ENCODE measurements at places on chromosomes 2 and 18.

GRCh38 chr2:238290715-238291549 is 2.5 kb upstream of the PER2 start:
- H3K36me3 ChIP-seq: no peaks in the 10 kb centered on the region
- no peak for DNase-seq
- no peak overlapping the region for H3K27ac ChIP-seq
- H3K27me3 ChIP-seq: no peaks in the 10 kb centered on the region
- H3K4me3 ChIP-seq: no peak overlapping the region

DNA sequence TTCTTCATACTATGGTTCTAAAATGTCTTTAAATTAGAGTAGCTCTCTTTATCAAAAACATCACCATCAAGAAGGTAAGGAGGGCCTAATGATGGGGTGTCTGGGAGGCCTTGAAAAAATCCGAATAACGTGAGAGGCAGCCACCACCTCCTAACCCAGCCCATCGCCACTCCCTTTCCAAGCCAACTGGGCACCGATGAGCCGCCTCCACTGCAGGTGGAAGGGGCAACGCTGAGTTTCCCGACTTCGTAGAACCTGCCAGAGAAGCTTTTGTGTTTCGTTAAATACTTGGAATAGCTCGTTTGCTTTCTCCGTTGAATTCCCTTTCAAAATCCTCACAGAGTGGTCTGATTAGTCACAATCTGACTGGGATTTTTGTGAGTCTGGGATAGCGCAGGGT is 22.0 kb upstream of the RPL31 start:
- H3K27me3 ChIP-seq: no peaks in the 10 kb centered on the region
- H3K27ac ChIP-seq: no peak overlapping the region
- no peaks in the 10 kb centered on the region for H3K4me1 ChIP-seq
- DNase-seq: no peak
- H3K4me3 ChIP-seq: no peak overlapping the region
- H3K36me3 ChIP-seq: no peaks in the 10 kb centered on the region

DNA sequence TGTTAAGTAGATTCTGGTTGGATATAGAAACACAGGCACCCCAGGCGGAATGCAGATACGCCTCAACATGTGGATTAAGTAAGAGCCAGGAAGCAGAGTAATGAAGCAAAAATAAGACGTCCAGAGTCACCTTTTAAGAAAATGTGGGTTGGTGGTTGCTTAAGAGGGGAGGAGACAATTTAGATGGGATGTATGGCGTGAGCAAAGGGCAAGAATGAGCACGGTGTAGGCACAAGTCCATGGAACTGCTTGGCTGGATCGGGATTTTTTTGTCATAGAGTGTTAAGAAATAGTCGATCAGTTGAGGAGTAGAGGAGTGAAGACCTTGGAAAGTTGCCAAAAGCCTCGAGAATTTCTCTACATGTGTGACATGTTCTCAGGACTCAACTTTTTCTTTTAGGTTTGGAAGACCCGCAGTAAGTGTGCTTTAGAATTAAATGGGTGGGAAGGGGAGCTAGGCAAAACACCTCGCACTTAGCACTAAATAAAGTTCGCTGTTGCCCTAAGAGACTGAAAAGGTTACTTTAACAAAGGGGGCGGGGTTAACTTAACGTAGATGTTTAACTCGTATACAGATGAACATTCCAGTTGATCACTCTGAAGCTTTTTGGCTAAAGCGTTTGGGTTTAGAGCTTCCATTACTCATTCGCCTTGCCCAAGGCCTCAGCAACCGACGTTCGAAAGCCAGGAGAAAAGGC is 716 bp upstream of the SLC39A10 start:
- peak overlapping the region; percentile 94 for H3K4me3 ChIP-seq
- no peaks in the 10 kb centered on the region for H3K27me3 ChIP-seq
- no peaks in the 10 kb centered on the region for H3K36me3 ChIP-seq
- DNase-seq: no peak
- peak overlapping the region; percentile 46 for H3K27ac ChIP-seq

- H3K27me3 ChIP-seq: no peaks in the 10 kb centered on the region
- DNase-seq: no peak
- no peak overlapping the region for H3K27ac ChIP-seq
Observed at GRCh38 chr2:7479603-7480002, 562.4 kb downstream of the RNF144A start.

DNA sequence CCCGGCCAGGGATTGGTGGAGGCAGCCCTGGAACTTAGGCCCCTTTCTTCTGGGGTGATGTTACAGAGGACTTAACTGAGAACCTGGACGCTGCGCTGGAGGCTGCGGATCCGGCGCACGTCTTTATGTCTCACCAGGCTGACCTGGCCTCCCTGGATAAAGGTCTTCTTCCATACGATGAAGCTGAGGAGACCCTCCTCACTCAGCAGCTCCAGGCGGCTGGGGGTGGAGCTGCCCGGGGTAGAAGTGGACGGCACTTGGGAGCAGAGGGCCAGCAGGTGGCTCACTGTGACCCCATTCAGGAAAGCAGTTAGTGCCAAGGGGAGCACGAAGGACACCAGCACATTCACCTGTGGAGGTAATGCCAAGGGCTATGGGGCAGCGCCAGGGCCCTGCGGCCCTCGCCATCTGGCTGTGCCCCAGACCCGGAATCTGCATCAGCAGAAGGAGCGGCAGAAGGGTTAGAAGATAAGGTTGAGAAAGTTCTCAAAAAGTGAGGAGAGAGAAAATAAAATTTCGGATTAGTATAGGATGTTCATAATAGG is 8.0 kb downstream of the NTSR2 start:
- H3K4me1 ChIP-seq: no peaks in the 10 kb centered on the region
- H3K4me3 ChIP-seq: no peak overlapping the region
- H3K27me3 ChIP-seq: no peaks in the 10 kb centered on the region
- H3K27ac ChIP-seq: no peak overlapping the region
- no peak for DNase-seq

GRCh38 chr2:15941481-15941850 is 1.1 kb downstream of the MYCN start:
- DNase-seq: peak; percentile 85
- H3K36me3 ChIP-seq: peaks cover 42% of the 10 kb centered on the region
- no peak overlapping the region for H3K27ac ChIP-seq
- no peaks in the 10 kb centered on the region for H3K27me3 ChIP-seq
- peaks cover 10% of the 10 kb centered on the region for H3K4me1 ChIP-seq

GRCh38 chr18:49521216-49521835 is 34.3 kb upstream of the C18orf32 start:
- peaks cover 7% of the 10 kb centered on the region for H3K4me1 ChIP-seq
- no peaks in the 10 kb centered on the region for H3K36me3 ChIP-seq

DNA sequence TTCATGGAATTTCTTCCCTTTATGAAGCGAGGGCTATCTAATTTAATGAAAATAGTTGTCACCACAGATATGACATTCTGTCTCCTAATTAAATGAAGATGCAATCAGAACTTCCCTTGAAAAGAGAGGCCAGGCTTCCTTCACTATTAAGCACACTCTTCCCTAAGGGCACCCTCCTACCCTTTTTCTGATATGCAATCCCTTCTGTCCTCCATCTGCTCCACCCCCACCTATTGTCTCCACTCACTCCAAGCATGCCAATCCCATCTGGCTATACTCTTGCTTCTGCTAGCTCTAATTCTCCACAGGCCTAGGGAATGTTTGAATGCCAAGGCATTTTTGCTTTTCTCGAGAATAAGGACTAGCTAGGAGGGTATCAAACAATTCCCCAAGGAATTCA is 818.4 kb upstream of the FSHR start:
- H3K4me3 ChIP-seq: peak overlapping the region; percentile 65
- peak; percentile 78 for DNase-seq
- H3K4me1 ChIP-seq: no peaks in the 10 kb centered on the region
- no peaks in the 10 kb centered on the region for H3K36me3 ChIP-seq

GRCh38 chr2:183117226-183117625 is 7.0 kb upstream of the NUP35 start:
- no peaks in the 10 kb centered on the region for H3K4me1 ChIP-seq
- no peak for DNase-seq
- H3K27me3 ChIP-seq: no peaks in the 10 kb centered on the region
- H3K36me3 ChIP-seq: no peaks in the 10 kb centered on the region
- H3K4me3 ChIP-seq: no peak overlapping the region

- no peak overlapping the region for H3K27ac ChIP-seq
- H3K4me1 ChIP-seq: no peaks in the 10 kb centered on the region
- no peaks in the 10 kb centered on the region for H3K36me3 ChIP-seq
- DNase-seq: no peak
- H3K27me3 ChIP-seq: no peaks in the 10 kb centered on the region
Observed at GRCh38 chr2:144801766-144802165, 281.8 kb upstream of the ZEB2 start.

GRCh38 chr2:237538901-237539300 is 27.5 kb upstream of the PRLH start:
- H3K4me3 ChIP-seq: no peak overlapping the region
- no peaks in the 10 kb centered on the region for H3K27me3 ChIP-seq
- H3K36me3 ChIP-seq: no peaks in the 10 kb centered on the region
- no peak overlapping the region for H3K27ac ChIP-seq
- no peak for DNase-seq
- H3K4me1 ChIP-seq: no peaks in the 10 kb centered on the region

DNA sequence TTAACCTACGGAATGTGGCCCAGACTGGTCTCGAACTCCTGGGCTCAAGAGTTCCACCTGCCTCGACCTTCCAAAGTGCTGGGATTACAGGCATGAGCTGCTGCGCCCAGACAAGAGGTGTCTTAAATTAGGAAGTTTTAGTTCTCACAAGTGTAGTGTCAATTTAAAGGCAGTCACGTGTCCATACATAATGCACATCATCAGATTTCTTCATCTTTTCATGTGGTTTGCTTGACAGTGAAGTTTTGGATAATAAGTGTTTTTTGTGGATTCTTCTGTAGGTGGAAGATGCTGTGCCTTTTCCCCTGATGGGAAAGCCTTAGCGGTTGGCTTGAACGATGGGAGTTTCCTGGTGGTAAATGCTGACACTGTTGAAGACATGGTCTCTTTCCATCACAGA is 147.5 kb downstream of the RTN4 start:
- no peak overlapping the region for H3K27ac ChIP-seq
- H3K4me1 ChIP-seq: no peaks in the 10 kb centered on the region
- DNase-seq: no peak

DNA sequence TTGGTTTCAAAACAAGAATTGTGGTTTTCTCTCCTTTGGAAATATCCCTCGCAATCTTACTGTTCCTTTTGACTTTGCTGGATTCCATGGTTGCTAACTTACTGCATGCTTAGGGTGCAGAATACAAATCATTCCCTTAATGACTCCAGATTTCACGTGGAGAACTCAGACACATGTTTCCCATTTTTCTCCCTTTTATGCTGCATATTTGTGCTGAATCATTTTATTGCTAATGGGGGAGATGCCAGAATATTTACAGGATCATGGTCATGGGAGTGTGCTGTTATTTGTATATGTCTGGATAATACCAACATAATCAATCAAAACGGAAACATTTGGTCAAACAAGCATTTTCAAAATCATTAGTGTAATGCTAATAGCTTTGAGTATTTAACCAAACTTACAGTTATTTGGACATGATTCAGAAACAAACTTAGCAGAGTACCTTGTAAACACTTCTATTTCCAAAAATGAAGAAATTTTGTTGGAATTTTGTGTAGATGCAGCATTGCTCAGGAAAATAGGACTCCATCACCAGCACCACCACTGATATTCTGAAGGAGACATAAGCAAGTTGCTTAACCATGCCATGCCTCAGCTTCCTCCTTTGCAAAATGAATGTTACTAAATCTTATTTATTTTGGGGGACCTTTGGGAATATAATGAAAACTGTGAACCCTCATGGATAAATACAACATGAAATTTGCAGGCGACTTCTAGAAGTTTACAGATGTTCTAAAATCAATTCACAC is 122.5 kb upstream of the RND3 start:
- H3K36me3 ChIP-seq: no peaks in the 10 kb centered on the region
- no peaks in the 10 kb centered on the region for H3K27me3 ChIP-seq
- no peak for DNase-seq

GRCh38 chr2:233081731-233082221 is 21.6 kb downstream of the INPP5D start:
- no peak overlapping the region for H3K4me3 ChIP-seq
- no peak overlapping the region for H3K27ac ChIP-seq
- no peaks in the 10 kb centered on the region for H3K27me3 ChIP-seq
- no peak for DNase-seq

GRCh38 chr2:19574778-19575260 is 216.4 kb upstream of the OSR1 start:
- H3K36me3 ChIP-seq: no peaks in the 10 kb centered on the region
- H3K4me3 ChIP-seq: no peak overlapping the region
- H3K27me3 ChIP-seq: no peaks in the 10 kb centered on the region
- H3K27ac ChIP-seq: no peak overlapping the region
- H3K4me1 ChIP-seq: no peaks in the 10 kb centered on the region

DNA sequence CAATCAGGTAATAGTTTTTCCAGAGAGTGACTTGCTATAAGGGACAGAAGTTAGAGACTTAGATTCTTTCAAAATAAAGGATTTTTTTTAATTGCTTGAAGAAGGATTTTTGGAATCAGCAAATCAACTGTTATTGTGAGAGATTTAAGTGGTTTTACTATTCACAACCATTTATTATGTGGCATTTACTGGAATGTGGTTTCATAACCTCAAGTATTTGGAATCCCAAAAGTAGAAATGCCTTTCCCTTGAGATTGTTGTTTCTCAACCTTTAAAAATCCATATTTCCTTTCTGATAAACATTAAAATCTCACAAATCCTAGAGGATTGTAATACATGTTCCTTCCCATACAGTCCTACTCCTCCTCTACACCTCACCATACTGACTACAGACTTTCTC is 5.0 kb downstream of the TANK start:
- no peak overlapping the region for H3K4me3 ChIP-seq
- no peaks in the 10 kb centered on the region for H3K27me3 ChIP-seq
- no peak for DNase-seq
- H3K27ac ChIP-seq: no peak overlapping the region
- no peaks in the 10 kb centered on the region for H3K4me1 ChIP-seq
- peaks cover 9% of the 10 kb centered on the region for H3K36me3 ChIP-seq

DNA sequence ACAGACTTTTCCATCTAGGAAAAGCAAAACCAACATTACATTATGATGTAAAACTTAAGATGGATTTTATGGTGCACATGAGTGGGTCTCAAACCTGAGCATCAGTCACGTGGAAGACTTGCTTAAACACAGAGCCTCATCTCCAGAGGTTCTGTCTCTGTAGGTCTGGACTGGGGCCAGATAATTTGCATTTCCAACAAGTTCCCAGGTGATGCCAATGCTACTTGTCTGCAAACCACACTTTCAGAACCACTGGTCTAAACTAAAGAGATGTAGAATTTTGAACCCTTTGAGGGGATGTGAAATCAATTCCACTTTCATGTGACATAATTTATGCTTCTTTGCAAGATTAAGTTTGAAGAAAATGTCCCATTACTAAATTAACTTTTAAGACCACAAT is 522.8 kb downstream of the MBD2 start:
- no peak for DNase-seq
- H3K4me1 ChIP-seq: no peaks in the 10 kb centered on the region
- no peaks in the 10 kb centered on the region for H3K36me3 ChIP-seq
- no peaks in the 10 kb centered on the region for H3K27me3 ChIP-seq
- H3K4me3 ChIP-seq: no peak overlapping the region

DNA sequence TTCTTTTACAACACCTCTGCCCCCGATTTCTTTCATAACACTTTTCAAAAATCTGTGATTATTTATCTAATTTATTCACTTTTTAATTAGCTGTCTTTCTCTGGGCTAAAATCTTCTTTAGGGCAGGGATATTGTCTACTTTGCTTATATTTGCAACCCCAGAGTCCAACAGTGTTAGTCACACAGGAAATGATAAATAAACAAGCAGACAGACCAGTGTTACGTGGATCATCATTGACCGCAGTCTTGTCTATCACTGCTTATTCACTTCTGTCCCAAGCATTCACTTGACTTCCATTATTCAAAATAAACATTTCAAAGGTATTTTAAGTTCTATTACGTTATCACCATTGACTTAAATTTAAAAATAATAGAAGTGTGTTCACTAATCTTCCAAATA is 237.6 kb upstream of the UBE2E3 start:
- H3K4me3 ChIP-seq: no peak overlapping the region
- H3K27me3 ChIP-seq: no peaks in the 10 kb centered on the region
- H3K27ac ChIP-seq: no peak overlapping the region
- DNase-seq: no peak
- H3K4me1 ChIP-seq: no peaks in the 10 kb centered on the region
